ENCODE measurements at places on chromosomes 12 and 14. TPM values are rescaled to one million over a fixed set of nuclear protein-coding genes. Genes with fewer than 3 reads are reported as not detected.

DNA sequence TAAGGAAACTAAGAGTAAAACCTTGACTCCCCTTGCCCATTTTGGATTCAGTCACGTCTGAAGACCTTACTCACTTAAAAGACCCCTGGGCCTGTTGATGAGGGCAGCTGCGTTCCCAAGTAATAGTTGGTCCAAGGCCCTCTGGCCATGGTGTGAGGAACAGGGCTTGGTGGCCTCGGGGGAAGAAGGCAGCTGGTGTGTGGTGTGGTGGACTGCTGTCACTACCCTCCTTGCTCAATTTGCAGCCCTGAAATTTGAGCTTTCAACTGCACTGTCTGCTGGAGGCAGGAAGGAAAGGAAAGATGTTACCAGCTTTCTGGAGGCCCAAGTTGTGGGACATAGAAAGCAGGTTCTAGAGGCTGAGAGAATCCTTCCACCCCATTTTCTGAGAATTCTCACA is 128.2 kb downstream of the SLC38A6 start:
- no peak for DNase-seq

- no peak for DNase-seq
These were observed 500.5 kb downstream of the NAV3 start for GRCh38 chr12:78331181-78331580.

GRCh38 chr14:91108941-91109611 is 4.8 kb upstream of the DGLUCY start:
- DNase-seq = peak; percentile 71

DNA sequence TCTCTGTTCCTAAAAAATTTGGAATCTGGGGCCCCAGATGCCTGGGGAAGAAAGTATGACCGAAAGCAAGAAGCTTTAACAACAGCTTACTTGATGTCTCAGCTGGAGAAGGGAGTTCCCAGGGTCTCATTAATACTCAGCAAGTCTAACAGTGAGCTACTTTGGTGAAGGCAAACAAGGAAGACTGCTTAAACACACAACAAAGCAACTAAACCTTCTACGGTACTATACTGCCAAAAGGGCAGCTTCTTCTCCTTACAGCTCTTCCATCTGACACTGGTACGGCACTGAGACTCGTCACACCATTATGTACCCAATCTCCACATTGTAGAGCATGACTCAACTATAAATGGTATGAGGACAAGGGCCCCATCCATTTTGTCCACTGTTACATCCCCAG is 213.0 kb downstream of the MED13L start:
- no peak for DNase-seq

DTX3 gene
- 34.5 TPM for total RNA-seq
